ENCODE measurements at places on chromosomes 7 and 10. TPM values are rescaled to one million over a fixed set of nuclear protein-coding genes. Genes with fewer than 3 reads are reported as not detected.

DNA sequence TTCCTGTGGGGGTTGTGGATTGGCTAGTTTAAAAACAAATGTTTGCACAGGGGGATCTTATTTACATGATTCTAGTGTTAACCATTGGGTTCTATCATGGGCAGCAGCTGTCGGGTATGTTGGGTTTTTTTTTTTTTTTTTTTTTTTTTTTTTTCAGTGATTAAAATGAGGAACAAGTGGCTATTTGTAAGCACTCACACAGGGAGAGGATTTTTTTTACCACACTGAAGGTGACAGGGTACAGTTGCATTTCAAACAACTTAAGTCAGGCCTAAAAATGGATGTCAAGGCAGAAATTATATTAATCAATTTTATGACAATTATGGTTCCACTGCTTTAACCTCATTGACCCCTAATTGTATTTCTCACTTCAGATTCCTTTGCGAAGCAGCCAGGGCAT is 92.8 kb downstream of the CD36 start:
- no peak for DNase-seq
- H3K27ac ChIP-seq: no peak overlapping the region
- no peaks in the 10 kb centered on the region for H3K36me3 ChIP-seq
- no peaks in the 10 kb centered on the region for H3K4me1 ChIP-seq
- no peak overlapping the region for H3K4me3 ChIP-seq
- H3K27me3 ChIP-seq: no peaks in the 10 kb centered on the region

DNA sequence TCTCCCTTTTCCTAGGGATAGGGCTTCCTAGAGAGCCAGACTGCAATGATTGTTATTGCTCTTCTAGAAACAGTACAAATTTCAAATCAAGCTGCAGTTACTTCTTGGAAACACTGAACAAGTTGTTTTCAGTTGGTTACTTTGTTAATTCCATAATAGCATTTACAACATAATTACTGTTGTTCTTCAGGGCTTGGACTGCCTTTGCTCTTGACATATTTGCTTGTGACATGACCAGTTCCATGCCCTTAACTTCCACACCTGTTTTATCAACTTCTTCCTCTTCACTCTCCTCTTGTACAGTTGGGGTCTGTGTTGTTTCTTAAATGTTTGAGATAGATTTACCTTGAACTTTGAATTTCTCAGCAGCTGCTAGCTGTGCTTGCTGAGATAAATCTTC is 104.4 kb downstream of the SEC23IP start:
- no peak overlapping the region for H3K27ac ChIP-seq
- H3K4me3 ChIP-seq: no peak overlapping the region
- no peaks in the 10 kb centered on the region for H3K36me3 ChIP-seq
- no peak for DNase-seq
- no peaks in the 10 kb centered on the region for H3K27me3 ChIP-seq

DNA sequence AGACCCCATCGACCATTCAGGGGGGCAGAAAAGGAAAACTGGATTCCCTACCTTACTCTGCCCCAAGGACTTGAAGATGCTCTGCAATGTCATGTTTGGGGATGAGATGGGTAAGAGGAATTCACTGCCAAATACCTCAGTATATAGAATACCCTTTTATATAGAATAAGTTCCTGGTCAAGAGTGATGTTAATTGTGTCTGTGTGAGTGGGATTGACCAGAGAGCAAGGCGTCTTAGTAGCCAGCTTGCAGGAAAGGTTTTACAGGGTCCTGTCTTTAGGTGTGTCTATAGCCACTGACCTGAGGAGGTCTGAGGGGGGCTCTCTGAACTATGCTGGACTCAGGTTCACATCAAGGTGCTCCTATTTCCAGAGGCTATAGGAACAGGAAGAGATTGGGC is 1.4 kb downstream of the IFIT3 start:
- no peaks in the 10 kb centered on the region for H3K36me3 ChIP-seq
- no peaks in the 10 kb centered on the region for H3K27me3 ChIP-seq
- no peak overlapping the region for H3K27ac ChIP-seq
- no peak overlapping the region for H3K4me3 ChIP-seq
- DNase-seq: no peak
- H3K4me1 ChIP-seq: peaks cover 41% of the 10 kb centered on the region

GRCh38 chr10:48509974-48510692 is 94.7 kb downstream of the ARHGAP22 start:
- no peaks in the 10 kb centered on the region for H3K4me1 ChIP-seq
- H3K27ac ChIP-seq: no peak overlapping the region
- no peak for DNase-seq
- no peaks in the 10 kb centered on the region for H3K27me3 ChIP-seq
- no peaks in the 10 kb centered on the region for H3K36me3 ChIP-seq

DNA sequence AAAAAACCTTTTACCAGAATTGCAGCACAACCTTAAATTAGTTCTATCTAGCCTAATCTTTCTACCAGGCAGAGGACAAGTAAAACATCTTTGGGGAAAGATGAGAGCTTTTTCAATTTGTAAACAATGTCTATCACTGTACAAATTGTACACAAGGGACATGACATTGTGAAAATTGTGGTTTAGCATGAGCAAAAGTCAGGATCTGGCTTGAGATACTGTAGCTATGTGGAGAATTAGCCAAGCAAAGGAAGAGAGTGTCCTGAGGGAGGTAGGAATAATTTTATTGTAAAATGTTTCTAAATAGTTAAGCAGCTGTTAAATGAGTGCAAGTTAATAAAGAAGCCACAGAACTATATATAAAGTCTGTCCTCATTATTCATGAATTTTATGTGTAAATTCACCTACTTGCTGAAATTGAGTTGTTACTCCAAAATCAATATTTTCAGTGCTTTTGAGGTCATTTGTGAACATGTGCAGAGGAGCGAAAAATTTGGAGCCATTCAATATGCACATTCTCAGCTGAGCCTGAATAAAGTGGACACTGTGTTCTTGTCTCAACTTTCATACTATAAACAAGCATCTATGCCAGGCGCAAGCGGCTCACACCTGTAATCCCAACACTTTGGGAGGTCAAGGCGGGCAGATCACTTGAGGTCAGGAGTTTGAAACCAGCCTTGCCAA is 42.8 kb upstream of the POM121L12 start:
- H3K36me3 ChIP-seq: no peaks in the 10 kb centered on the region
- no peaks in the 10 kb centered on the region for H3K4me1 ChIP-seq
- H3K27me3 ChIP-seq: no peaks in the 10 kb centered on the region
- no peak overlapping the region for H3K4me3 ChIP-seq
- DNase-seq: no peak

- H3K27me3 ChIP-seq: no peaks in the 10 kb centered on the region
- DNase-seq: no peak
- H3K4me1 ChIP-seq: no peaks in the 10 kb centered on the region
These were observed 88.3 kb upstream of the CACUL1 start for GRCh38 chr10:118842843-118843624.

- DNase-seq: no peak
- peaks cover 77% of the 10 kb centered on the region for H3K4me1 ChIP-seq
- peaks cover 37% of the 10 kb centered on the region for H3K36me3 ChIP-seq
These were observed 9.0 kb downstream of the EIF4H start for GRCh38 chr7:74183142-74183541.

DNA sequence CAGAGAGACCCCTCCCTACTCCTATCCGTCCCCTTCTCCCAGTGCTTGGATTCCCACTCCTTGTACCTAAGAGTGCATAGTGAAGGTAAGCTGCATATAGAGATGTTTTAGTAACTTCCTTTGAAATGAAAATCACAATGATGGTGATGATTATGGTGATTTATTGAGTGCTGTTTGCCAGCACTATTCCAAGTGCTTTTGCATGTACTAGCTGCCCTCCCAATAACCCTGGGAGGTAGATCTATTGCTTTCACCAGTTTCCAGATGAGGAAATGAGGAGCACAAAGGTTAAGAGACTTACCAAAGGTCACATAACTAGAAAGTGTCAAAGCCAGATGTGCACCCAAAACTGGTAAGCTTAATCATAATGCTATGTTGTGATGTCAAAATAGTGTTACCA is 80.4 kb upstream of the NEUROD6 start:
- no peaks in the 10 kb centered on the region for H3K36me3 ChIP-seq
- H3K4me1 ChIP-seq: no peaks in the 10 kb centered on the region
- no peak for DNase-seq
- no peaks in the 10 kb centered on the region for H3K27me3 ChIP-seq
- H3K4me3 ChIP-seq: no peak overlapping the region

DNA sequence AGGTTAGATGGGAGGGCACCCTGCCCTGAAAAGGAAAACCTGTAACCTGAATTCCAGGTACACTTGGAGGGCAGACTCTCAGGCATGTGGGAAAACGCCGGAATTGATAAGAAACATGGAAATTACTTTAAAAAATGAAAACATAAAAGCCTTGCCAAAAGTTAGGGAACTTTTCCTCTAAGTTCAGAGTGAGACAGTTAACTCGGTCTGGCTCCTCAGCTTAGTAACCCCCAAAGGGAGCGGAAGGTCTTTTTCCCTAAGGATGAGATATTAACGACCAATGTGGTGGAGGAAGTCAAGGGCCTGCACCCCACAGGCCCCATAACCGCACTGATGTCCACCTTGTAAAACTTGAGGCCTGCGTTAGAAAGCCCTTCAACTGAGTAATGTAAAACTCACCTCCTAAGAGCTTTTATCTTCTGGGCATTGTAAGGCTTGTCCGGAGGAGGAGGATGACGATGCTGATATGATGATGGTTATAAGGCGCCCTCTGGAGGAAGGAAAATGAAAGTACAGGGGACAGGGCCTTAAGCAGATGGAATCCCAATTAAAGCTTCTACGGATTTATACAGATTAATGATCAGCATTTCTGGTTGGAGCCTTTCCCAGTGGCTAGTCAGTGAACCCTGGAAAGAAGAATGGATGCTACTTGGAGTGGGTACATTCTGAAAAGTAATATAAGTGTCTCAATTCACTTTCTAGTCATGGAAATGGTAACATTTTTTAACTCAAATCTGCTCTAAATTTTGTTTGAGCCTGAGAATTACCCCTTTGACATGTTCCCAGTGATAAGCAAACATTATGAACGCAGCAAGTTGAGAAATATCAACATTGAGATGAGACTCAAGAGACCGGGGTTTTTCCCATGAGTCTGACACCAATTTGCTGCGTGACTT is 694 bp downstream of the COL1A2 start:
- H3K27me3 ChIP-seq: peaks cover 24% of the 10 kb centered on the region
- peaks cover 8% of the 10 kb centered on the region for H3K4me1 ChIP-seq
- no peaks in the 10 kb centered on the region for H3K36me3 ChIP-seq
- H3K4me3 ChIP-seq: no peak overlapping the region

GRCh38 chr10:129780901-129781795 is 182.9 kb downstream of the EBF3 start:
- H3K27ac ChIP-seq: no peak overlapping the region
- H3K27me3 ChIP-seq: peaks cover 2% of the 10 kb centered on the region
- no peak overlapping the region for H3K4me3 ChIP-seq
- no peaks in the 10 kb centered on the region for H3K36me3 ChIP-seq
- no peak for DNase-seq
- H3K4me1 ChIP-seq: no peaks in the 10 kb centered on the region

DNA sequence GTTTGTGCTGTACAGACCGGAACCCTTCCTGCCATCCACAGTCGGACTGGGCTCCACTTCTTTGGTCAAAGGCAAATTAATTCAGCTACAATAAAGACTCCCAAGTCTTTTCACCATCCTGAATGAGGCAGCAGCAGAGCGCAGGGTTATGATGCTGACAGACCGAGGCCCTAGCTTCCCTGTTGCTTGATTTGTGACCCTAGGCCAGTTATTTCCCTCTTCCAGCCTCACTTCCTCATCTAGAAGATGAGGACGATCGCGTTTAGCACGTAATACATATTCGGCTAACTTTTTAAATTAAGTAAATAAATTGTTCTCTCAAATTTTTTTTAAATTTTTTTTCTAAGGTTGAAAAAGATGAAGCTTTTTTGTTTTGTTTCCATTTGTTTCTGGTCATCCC is 18.1 kb downstream of the ADRB1 start:
- no peak overlapping the region for H3K27ac ChIP-seq
- DNase-seq: no peak
- H3K4me1 ChIP-seq: peaks cover 13% of the 10 kb centered on the region
- H3K36me3 ChIP-seq: no peaks in the 10 kb centered on the region

- no peaks in the 10 kb centered on the region for H3K36me3 ChIP-seq
- no peak overlapping the region for H3K4me3 ChIP-seq
- H3K27ac ChIP-seq: no peak overlapping the region
- no peaks in the 10 kb centered on the region for H3K27me3 ChIP-seq
These were observed 83.5 kb downstream of the TACC2 start for GRCh38 chr10:122072491-122072890.

DNA sequence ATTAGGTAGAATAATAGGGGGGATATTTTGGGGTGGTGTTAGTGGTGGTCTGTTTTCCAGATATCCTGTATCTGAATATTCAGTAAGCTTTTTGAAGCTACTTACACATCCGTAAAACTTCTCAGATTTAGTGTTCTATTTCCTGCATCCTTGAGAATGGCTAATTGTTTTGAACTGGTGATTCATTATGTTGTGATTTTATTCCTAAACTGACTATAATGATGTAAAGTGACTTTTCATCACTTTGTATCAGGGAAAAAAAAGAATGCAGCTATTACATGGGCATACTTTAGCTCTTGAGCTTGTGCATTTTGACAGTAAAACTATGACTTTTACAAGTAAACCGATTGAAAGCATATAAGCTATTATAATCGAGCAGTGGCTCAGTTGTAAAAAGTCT is 18.2 kb downstream of the WAC start:
- no peaks in the 10 kb centered on the region for H3K27me3 ChIP-seq
- H3K4me3 ChIP-seq: no peak overlapping the region
- no peak overlapping the region for H3K27ac ChIP-seq
- H3K4me1 ChIP-seq: peaks cover 25% of the 10 kb centered on the region
- peaks cover 45% of the 10 kb centered on the region for H3K36me3 ChIP-seq
- no peak for DNase-seq

- H3K4me3 ChIP-seq: no peak overlapping the region
- no peak for DNase-seq
- H3K27me3 ChIP-seq: no peaks in the 10 kb centered on the region
- H3K36me3 ChIP-seq: no peaks in the 10 kb centered on the region
- no peaks in the 10 kb centered on the region for H3K4me1 ChIP-seq
These were observed 249.3 kb upstream of the KCND2 start for GRCh38 chr7:120023494-120024167.

DNA sequence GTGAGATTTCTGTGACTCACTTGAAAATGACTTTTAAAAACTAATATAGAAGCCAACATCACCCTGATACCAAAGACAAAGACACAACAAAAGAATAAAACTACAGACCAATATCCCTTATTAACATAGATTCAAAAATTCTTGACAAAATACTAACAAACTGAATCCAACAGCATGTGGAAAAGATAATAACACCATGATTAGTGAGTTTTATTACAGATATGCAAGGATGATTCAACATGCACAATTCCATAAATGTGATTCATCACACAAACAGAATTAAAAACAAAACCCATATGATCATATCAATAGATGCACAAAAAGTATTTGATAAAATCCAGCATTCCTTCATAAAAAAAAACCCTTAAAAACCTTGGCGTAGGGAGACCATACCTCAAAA is 6.5 kb downstream of the MGAM start:
- no peaks in the 10 kb centered on the region for H3K27me3 ChIP-seq
- no peak overlapping the region for H3K27ac ChIP-seq
- no peaks in the 10 kb centered on the region for H3K4me1 ChIP-seq

GRCh38 chr7:2030475-2031450 is 202.0 kb downstream of the MAD1L1 start:
- no peaks in the 10 kb centered on the region for H3K36me3 ChIP-seq
- H3K4me1 ChIP-seq: peaks cover 26% of the 10 kb centered on the region
- H3K27ac ChIP-seq: no peak overlapping the region
- H3K27me3 ChIP-seq: no peaks in the 10 kb centered on the region
- DNase-seq: peak; percentile 53
- H3K4me3 ChIP-seq: no peak overlapping the region

RAB18 gene
- total RNA-seq: 64.1 TPM

EPHA1 gene
- total RNA-seq: 37.1 TPM

FFAR4 gene
- not detected for total RNA-seq

MSMB gene
- total RNA-seq: not detected

DPYSL4 gene
- 3.2 TPM for total RNA-seq

HKDC1 gene
- 2.3 TPM for total RNA-seq

CPA2 gene
- total RNA-seq: 1.7 TPM

CALML3 gene
- not detected for total RNA-seq

SYNPO2L gene
- not detected for total RNA-seq

ACTL6B gene
- not detected for total RNA-seq
